ENCODE measurements at places on chromosomes 3 and 15. TPM values are rescaled to one million over a fixed set of nuclear protein-coding genes. Genes with fewer than 3 reads are reported as not detected.
A peak's percentile ranks its signal among the peaks of the same experiment; 100 is the strongest.

Gene CRTAP
- total RNA-seq: 132 TPM

- no peak for DNase-seq
These were observed 85.7 kb downstream of the TRIM42 start for GRCh38 chr3:140763532-140763931.

GRCh38 chr3:31364188-31364587 lies 168.5 kb upstream of the STT3B start:
- no peak for DNase-seq

GRCh38 chr15:69727121-69727924 lies 274.7 kb downstream of the RPLP1 start:
- DNase-seq: no peak

- DNase-seq: no peak
These were observed 531.9 kb downstream of the AGBL1 start for GRCh38 chr15:86611417-86612040.

DNA sequence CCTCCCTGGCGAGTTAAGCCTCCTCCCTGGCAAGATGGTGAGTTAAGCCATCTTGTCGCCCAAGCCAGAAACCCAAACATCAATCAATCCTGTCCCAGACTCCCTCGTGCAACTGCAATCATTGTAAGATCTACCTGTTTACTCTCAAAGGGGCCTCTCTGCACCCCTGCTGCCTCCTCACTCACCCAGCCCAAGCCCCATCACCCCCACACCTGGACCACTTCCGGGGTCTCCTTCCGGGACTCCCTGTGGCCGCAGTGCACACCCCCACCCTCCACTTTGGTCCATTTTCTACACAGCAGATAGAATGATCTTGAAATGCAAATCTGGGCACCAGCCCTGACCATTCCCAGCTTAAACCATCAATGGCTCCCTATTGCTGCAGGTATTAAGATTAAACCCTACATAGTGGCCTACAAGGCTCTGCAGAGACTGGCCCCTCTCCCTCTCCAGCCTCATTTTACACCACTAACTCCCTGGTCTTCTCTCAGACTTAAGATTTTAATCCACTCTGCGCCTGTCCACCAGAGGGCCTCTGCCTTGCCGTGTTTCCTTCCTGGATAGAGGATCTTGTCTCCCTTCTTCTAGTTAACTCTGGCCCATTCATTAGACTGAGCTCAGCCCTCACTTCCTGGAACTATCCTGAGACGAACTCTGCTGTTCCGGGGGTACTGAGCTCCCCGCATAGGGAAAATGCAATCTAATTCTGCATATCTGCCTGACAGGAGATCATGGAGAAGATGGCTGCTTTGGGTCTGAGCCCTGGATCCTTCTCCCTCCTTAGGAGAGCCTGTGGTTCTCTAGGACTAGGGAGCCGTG lies 41.9 kb upstream of the SLC6A1 start:
- peak; percentile 56 for DNase-seq

DNA sequence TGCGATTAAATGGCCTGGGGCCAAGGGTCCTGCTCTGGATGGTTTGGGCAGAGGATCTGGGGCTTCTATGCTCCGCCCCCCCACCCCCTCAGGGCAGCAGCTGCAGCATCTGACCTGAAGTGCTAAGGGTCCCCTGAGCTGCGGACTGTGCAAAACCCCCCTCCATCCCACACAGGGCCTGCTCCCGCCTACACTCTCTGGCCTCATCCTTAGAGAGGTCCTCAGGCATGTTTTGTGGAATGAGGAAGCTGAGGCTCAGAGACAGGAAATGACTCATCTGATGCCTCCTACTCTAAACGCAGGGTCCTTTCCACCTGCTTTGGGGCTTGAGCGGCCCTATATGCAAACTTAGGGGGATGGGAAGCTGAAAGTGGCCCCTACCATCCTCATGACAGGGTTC lies 59.5 kb upstream of the CTSH start:
- peak; percentile 77 for DNase-seq

- DNase-seq: no peak
These were observed 119.3 kb downstream of the P3H2 start for GRCh38 chr3:190001426-190001825.

DNA sequence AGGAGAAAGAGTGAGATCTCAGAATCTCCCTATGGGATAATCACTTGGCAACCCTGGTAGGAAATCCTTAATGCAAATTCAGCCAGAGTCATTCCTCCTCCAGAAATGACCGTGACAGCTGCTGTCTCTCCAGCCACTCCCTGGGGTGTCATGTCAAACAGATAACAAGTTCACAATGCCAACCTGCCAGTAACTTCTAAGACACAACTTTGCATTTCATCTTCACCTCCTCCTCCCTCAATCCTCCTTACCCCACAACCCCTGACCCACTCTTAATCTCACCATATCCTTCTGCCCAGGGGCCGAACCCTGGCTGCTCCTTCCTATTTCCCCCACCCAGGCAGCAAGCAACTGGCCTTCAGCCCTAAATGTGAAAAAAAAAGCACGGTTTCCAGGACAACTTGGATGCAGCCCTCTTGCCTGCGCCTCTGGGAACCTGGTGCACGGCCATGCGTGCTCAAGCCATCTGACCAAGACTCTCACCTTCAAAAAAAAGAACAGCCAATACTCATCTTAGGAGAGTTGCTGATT lies 166.0 kb downstream of the NTRK3 start:
- no peak for DNase-seq

Gene P3H2
- total RNA-seq: 13.1 TPM

DNA sequence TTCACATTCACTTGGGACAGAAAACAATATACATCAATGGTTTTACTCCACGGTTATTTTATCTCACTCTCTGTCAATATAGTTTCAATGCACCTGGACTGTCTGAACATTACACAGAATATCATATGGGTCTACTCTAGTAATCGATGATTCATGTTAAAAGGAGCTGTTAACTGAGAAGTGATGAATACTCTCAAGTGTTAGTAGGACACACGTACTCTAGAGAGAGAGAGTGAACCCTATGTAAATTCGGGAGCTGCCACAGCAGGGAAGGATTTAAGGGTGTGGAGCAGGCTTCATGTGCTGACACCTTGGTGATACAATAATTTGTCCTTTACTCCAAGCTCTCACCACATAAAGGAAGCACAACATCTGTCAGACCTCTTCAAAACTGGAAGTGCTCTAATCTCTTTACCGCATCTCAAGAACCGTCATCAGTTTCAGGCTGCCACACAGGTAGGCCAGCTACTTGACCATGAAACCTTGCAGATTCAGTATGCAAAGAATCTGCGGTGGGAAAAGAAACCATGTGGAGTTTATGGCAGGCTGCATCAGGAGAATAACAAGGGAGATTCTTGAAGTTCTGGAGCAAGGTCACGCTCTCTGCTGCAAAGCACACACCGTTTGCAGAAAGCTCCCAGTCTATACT lies 199.2 kb upstream of the TMC3 start:
- no peak for DNase-seq

DNA sequence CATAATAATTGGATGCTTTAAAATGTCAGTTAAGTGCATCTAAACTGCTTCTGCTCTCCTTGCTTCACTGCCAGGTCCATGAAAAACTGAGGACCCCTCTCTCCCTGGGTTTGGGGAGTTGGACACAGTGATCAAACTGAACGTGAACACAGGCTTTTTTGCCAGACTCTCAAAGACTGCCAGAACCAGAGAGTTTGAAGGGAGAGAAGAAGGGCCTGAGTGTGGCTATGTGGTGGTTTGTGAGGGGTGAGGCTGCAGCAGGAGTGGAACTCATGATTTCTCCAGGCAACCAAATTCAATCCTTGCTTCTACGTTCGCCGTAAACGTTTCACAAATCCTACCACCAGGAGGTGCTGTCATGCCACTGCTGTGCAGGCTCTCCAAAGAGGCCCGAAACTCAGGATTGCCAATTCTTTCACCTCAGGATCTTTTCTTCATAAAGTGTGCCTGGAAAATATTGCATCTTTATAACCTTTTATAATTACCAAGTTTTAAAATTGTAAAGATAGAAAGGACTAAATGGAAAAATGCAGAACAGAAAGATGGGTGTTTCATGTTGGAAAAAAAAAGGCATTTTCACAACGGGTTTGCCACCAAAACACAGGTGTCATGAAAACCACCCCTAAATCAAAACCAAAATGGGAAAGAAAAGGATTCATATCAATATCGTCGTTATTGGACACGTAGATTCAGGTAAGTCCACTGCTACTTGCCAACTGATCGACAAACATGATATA lies 19.7 kb downstream of the TM4SF4 start:
- DNase-seq: peak; percentile 90

Gene RBM5
- 201 TPM for total RNA-seq

Gene NRROS
- total RNA-seq: 13.4 TPM

Gene IGF2BP2
- 30.0 TPM for total RNA-seq

DNA sequence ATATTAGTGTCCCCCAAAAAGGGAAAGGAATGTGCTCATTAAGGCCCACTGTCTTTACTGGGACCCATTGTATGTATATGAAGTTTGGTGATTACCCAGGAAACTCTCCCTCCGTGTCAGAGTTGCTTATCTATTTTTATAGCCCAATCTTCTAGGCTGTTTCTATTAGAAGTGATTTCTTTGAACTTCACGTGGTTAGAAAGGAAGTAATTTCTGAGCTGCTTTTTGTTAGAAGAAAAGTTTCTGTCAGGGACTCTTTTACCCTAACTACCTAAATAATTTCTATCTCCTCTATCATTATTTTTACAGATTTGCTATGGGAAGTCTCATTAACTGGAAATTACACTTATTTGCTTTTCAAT lies 17.7 kb upstream of the SENP7 start:
- no peak for DNase-seq

GRCh38 chr3:71305231-71306206 lies 278.0 kb downstream of the FOXP1 start:
- DNase-seq: peak; percentile 57

GRCh38 chr3:29554566-29554965 lies 273.7 kb downstream of the RBMS3 start:
- DNase-seq: peak; percentile 15

- DNase-seq: no peak
These were observed 78.5 kb downstream of the PPARG start for GRCh38 chr3:12367346-12367745.

GRCh38 chr3:58013973-58014649 lies 5.9 kb downstream of the FLNB start:
- peak; percentile 47 for DNase-seq

DNA sequence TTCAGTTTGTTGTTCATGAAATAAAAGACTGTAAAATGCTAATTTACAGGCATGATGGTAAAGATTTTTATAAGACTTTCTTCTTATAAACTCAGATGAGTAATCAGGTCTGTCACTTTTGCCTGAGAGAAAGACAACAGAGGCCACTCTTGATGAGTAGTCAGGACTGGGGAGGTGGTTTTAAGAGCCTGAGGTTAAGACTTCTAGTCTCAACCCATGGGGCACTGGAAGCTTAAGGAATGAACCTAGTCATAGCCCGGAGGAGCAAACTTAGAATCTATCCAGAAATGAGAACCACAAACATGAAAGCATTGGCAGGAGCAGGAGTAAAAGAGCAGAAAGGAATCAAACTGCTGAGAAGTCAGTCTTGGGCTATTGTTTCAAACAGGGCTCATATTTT lies 846.3 kb upstream of the ARPP21 start:
- DNase-seq: no peak

DNA sequence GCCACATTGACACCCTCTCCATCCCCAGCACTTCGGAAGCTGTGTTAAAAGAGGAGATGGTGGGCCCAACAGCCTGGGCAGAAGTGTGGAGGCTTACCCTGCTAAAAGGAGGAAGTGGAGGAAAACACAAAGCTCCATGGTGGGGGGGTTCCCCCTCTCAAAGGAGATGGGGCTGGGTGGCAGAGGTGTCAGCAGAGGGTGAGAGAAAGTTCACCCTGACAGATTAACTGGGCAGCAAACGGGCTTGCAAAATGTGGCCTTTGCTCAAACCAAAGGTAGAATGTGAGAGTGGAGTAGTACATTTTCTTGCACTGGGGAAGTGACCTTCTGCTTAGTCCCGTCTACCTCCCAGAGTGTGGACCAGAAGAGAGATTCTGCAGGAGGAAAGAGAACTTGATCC lies 44.7 kb downstream of the MYO1E start:
- DNase-seq: no peak

DNA sequence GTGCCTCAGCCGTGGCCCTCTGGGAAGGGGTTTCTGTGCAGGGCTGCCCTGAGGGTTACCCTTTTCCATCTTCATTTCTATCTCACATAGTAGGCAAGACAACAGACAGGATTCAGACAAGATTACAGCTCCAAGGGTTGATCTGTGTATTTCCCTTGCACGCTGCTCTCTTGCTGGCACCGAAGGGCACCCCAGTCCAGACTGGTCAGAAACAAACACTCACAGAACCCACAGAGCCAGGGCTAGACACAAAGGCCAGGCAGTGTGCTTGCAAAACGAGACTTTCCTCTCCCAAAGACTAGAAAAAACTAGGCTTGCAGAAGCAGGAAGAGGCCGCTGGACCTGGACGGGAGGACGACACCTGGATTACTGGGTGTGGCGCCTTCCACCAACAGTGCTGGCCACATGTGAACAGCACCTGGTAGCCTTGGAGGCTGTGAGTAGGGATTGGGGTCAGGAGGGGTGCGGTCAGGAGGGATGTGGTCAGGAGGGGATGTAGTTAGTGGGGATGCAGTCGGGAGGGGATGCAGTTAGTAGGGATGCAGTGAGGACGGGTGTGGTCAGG lies 96.8 kb downstream of the BDH1 start:
- no peak for DNase-seq

Gene IMPG2
- total RNA-seq: 0.85 TPM

Gene ATP10A
- 0.05 TPM for total RNA-seq

- no peak for DNase-seq
These were observed 58.9 kb downstream of the GASK1A start for GRCh38 chr3:43038010-43038409.

DNA sequence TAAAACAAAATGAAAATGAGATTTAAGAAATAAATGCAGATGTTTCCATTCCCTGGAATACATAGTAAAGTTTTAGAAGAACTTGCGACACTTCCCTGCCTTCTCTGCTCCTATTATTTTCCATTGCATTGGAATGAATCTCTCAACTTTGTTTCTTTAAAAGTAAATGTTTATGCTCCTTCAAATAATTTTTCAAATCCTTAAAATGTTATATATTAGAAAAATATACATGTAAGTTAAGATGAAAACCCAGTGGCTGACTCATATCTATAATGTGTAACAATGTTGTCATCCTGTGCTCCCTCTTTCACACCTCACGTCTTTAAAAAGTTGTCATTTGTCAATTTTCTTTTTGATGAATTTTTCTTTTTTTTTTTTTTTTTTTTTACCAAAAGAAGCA lies 3.6 kb downstream of the RBMS3 start:
- peak; percentile 13 for DNase-seq

Gene SLC27A2
- 7.1 TPM for total RNA-seq

Gene ARGFX
- not detected for total RNA-seq

DNA sequence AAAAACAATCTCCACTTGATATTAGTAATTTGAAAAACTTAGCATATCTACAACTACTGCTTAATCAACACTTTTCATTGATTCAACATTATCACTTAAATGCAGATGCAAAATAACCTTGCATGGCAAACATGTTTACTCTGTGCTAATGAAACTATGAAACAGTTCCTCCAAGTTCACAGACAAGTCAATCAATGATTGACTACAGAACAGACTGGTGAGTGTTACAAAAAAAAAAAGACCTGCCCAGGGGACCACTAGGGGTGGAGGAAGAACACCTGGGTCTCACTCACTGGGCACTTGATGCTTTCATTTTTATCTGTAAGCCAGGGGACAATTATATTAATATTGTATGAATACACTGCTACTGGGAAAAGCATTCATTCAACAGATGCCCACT lies 4.3 kb upstream of the NR2C2 start:
- no peak for DNase-seq
